ENCODE measurements at places on chromosomes 7 and 10.

DNA sequence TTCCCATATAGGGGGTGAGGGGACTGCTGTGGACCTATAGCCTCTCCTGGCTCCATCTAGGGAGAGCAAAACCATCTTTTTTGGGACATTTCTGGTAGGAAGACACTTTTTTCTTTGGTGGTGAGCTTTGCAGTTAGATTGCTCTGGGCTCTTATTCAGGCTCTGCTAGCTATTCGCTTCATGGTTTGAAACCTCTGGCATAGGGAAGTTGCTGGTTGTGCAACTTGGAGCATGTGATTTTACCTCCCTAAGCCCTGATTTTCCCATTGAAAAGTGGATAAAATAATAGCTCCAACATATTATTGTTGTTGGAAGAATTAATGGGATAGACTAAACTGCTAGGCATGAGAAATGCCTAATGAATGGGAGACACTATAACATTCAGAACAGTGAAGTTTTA is 69.6 kb downstream of the CYP26A1 start:
- DNase-seq: no peak

DNA sequence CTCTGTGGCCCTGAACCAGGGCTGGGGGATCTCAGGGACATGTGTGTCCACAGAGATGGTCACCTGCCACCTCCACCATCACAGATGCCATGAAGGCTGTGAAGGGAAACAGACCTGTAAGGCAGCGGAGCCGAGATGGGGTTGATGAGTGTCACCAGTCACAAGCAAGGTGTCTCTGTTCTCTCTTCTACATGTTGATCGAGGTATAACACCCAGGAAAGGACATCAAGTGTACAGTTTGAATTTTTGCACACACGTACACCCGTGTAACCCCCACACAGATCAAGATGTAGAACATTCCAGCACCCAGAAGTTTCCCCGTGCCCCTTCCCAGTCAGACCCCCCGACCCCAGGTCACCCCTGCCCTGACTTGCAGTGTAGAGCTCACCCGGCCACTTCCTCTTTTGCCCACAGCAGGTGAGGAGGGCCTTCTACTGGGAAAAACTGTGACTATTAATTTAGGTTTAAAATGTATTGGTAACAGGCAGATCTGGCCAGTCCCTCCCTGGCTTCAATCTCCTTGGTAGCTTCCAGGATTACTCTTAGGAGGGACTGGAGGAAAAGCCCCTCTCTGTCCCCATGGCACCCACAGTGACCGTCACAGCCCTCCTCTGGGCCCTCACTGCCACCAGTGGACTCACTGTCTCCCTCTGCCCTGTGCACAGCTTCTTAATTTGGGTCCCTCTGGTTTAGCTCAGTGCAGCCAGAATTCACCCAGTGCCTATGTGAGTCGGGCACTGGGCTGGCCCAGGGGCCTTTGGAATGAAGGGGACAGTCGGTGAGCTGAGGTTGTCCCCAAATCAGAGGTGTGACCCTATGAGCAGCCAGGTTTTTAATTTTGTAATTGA is 108.2 kb downstream of the LHPP start:
- DNase-seq: no peak

DNA sequence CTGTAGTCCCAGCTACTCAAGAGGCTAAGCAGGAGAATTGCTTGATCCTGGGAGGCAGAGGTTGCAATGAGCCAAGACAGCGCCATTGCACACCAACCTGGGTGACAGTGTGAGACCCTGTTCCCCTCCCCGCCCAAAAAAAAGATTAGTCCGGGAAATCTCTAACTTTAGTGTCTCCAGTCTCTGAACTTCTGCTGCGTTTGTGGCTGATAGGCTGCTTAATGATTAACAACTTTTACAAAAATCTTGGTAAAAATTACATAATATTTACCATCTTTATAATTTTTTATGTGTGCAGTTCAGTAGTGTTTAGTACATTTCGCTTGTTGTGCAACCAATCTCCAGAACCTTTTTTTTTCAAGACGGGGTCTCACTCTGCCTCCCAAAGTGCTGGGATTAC is 9.7 kb upstream of the PLAU start:
- DNase-seq: no peak

- DNase-seq: no peak
Observed at GRCh38 chr7:154569916-154570315, 433.0 kb downstream of the PAXIP1 start.

GRCh38 chr10:62813981-62814380 is 2.2 kb downstream of the EGR2 start:
- DNase-seq: no peak

GRCh38 chr10:62647375-62648092 is 157.0 kb upstream of the ADO start:
- DNase-seq: no peak
